ENCODE measurements at places on chromosomes 5 and 9. TPM values are rescaled to one million over a fixed set of nuclear protein-coding genes. Genes with fewer than 3 reads are reported as not detected.

DNA sequence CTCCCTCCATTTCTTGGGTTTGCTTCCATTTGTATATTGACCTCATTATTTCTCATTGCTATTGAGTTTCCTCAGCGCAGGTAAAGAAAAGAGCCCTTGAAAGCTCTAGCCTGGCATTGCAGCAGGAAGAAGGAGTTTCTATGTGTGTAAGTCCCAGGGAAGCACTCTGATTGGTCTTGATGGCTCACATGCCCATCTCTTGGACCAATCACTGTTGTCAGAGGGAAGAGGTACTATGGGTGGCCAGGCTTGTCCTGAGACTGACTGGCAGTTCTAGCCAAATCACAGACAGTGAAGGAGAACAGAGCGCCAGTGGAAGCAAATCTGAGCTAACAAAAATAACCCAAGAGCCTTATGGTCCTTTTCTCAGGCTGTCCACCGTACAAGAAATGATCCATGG, 219.0 kb downstream of the PAX5 start:
- no peak for DNase-seq

The ZNF658 gene
- 10.8 TPM for polyA plus RNA-seq

DNA sequence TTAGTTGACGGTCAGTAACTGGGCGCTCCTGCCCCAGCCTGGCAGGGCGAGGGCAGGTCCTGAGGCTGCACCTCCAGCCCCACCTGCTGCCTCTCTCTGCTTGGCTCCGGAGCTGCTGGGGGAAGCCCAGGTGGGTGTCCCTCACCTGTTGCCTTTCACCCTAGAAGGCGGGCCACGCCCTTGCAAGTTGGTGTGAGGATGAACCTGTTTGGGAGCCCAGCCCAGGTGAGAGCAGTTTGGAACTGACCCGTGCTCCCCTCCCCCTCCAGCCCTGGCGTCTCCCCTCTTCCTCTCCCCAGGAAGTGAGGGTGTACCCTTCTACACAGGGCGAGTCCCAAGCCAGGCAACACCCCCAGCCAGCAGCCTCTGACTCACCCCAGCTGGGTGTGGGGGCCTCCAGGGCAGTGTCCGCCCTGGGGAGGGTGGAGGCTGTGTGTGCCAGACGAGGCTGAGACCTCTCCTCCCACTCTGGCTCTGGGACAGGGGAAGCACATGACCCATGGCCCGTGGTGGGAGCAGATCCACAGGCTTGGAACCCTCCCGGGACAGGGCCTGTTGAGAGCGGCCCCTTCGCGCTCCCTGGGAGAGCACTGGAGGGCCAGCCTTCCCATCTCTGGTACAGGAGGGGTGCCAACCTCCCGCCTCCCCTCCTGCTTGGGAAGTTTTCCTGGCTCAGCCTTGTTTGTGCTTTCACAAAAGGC, 10.4 kb downstream of the LRRC8A start:
- DNase-seq: no peak

DNA sequence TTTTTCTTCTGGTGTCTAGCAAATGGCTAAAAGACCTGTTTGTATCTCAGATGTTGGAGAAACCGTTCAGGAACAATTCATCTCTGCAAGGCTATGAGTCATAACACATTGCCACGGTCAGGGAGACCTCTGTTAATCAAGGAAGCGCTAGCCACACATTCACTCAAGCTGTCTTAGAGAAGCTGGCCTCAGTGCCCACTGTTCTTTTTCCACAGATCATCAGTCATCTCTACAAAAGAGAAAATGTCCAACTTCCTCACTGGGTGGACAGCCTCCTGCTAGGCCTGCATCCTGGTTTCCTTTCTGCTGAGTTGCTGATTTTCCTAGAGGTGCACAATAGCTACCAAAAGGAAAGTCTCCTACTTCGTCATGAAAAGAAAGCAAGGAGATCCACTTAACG, 360.5 kb downstream of the BNC2 start:
- no peak for DNase-seq

GRCh38 chr5:7805379-7805778, 45.6 kb downstream of the CFAP90 start:
- DNase-seq: no peak

GRCh38 chr5:102858221-102858620, 103.1 kb downstream of the PAM start:
- DNase-seq: no peak

The FOXI1 gene
- polyA plus RNA-seq: 4.9 TPM

- DNase-seq: no peak
Observed at GRCh38 chr5:58523956-58524355, 32.7 kb downstream of the GAPT start.

GRCh38 chr5:17088051-17088450, 129.4 kb upstream of the BASP1 start:
- DNase-seq: no peak

DNA sequence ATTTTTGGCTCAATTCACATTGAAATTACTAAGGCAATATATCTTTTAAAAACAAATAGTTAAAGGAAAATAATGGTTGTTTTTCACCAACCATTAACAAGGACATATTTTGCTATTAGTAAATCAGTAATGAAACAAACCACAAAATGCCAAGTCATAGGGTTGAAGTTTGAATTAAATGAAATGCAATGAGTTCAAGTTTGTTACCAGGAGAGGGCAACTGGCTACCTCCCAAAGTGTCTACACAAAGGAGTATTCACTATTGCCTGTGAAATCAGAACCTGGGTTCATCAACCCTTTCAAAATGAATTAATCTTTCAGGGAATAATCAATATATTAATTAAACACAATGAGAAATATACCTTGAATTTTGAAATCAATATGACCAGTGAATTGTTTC, 138.4 kb upstream of the DMRTA1 start:
- no peak for DNase-seq

The IFNB1 gene
- not detected for polyA plus RNA-seq

The IL5 gene
- not detected for polyA plus RNA-seq

The CDO1 gene
- 23.7 TPM for polyA plus RNA-seq

The CRB2 gene
- 20.0 TPM for polyA plus RNA-seq

The PCDHGA9 gene
- polyA plus RNA-seq: 3.6 TPM

The C9orf50 gene
- not detected for polyA plus RNA-seq

The SPATA31D1 gene
- polyA plus RNA-seq: not detected

The CARTPT gene
- polyA plus RNA-seq: not detected

GRCh38 chr5:115465431-115465830, 79.1 kb downstream of the FEM1C start:
- no peak for DNase-seq

The ARL14EPL gene
- 0.15 TPM for polyA plus RNA-seq

GRCh38 chr9:101562966-101563365, 29.3 kb downstream of the RNF20 start:
- DNase-seq: no peak

DNA sequence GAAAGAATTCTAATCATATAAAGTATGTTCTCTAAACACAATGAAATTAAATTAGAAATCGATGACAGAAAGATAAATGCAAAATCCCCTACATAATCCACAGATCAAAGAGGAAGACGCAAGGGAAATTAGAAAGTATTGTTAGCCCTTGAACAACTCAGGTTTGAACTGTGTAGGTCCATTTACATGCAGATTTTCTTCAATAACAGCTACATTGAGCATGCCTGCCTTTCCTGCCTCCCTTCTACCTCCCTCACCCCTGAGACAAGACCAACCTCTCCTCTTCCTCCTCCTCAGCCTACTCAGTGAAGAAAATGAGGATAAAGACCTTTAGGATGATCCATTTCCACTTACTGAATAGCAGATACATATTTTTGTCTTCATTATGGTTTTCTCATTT, 75.2 kb downstream of the PLPP1 start:
- DNase-seq: no peak

DNA sequence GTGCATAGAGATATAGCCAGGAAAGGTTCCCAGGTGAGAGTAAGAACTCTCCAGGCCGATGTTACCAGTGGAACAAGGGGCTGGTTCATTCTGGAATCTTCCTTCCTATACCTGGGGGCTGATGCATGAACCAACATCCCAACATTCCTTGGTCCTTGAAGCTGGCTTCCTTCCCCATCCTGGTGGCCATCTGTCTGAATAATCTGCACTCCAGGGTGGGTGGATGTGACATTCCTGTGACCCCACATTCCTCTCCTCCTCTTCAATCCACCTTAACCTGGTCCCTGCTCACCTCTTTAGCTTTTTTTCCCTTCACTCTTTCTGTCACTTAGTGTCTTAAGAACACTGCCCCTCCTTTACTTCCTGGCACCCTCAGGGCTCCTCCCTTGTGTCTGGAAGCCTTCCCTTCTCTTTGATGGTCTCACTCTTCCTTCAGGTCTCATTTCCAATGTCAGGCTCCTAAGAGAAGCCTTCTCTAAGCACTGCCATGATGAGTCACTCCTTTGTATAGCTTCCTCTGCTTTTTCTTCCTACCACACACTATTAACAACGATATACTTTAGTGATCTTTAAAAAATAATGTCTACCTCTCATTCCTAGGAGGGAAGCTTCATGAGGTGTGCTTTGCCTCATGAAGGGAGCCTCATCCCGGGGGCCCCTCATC, 80.3 kb downstream of the BOD1 start:
- DNase-seq: no peak

The PCA3 gene
- polyA plus RNA-seq: 2.5 TPM

GRCh38 chr5:61746831-61747575, 414.9 kb downstream of the ZSWIM6 start:
- no peak for DNase-seq

DNA sequence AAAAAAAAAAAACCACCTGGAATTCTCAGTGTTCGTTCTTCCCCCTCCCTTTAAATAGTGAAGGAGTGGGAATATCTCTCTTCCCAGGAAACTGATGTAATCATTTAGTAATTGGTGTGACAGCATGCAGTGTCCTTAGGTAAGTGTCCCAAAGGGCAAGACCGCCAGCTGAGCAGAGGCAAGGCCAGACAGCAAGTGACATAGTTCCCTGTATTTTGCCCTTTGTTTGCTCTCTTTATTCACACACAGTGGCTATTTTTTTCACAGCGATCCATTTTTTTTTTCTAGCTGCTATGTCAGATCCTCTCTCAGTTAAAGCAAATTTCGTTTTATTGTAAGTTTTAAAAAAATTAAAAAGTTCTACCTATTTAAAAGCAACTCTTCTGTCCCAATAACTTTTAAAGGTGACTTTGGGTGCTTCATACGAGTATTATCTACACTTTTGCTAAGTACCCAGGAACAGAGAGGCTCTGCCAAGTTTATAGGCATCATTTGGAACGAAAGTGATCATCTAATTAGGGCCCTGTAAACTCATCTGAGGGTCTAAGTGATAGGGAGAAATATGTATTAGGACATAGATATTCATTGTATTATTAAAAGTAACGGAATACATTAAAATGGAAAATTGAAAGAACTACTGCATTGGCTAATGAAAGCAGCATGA, 98.2 kb upstream of the ALDH1A1 start:
- DNase-seq: no peak

DNA sequence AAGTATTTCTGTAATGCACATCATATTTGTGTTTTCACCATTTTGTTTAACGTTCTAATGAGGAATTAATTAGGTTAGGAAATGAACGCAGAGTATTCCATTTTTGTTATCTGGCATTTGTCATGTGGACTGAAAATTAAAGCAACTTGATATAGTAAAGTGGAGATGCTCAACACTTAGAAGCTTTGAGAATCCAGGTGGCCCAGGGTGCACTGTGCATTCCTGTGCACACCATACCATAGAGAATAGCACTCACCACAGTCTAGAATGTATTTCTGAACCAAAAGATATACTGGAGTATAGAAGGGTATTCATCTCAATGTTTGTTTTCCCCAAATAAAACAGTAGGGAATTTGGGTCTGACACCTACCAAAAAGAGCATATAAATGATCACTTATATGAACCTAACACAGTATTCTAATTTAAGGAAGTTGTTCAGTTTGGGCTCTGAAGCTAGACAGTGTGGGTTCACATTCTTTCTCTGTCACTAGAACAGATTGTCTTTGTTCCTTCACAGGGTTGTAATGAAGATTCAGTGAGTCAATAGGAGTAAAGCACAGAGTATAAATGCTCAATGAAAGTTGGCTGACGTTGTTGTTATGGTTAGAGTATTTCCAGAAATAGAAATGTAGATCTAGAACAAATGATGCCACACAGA, 125.6 kb upstream of the DMRT1 start:
- DNase-seq: no peak

- DNase-seq: no peak
Observed at GRCh38 chr5:125106881-125107280, 360.4 kb upstream of the ZNF608 start.

The INSL4 gene
- not detected for polyA plus RNA-seq

GRCh38 chr5:173327948-173328843, at the start of gene STC2:
STC2 (minus strand) TSS chr5:173328414; CDS start chr5:173328193, 221 bp downstream.
- DNase-seq: peak; percentile 56

DNA sequence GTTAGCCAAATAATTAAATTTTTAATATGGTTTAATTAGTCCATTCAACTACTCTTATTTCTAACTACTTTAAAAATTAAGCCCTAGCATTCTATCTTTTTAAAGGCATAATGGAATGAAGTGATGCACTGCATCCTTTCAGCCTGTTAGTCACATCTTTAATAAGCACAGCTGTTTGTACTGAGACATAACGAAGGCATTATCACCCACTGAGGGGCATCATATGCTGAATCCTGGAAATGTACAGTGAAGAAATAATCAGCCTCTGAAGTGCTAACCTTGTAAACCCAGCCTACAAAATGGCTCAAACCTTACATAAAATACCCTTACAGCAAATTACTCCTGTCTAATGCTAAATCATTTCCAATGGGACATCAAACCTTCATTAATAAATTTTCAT, 33.1 kb downstream of the EPB41L4A start:
- DNase-seq: no peak

The DPM2 gene
- 35.3 TPM for polyA plus RNA-seq

GRCh38 chr9:109602987-109603386, 104.9 kb upstream of the PTPN3 start:
- no peak for DNase-seq
